HS-27A (cell line): ENCODE measurements at places on chromosomes 11 and 22.
A peak's percentile ranks its signal among the peaks of the same experiment; 100 is the strongest.

- DNase-seq, result no peak
These were observed 336.8 kb upstream of the NCAM1 start for GRCh38 chr11:112624431-112624830.

DNA sequence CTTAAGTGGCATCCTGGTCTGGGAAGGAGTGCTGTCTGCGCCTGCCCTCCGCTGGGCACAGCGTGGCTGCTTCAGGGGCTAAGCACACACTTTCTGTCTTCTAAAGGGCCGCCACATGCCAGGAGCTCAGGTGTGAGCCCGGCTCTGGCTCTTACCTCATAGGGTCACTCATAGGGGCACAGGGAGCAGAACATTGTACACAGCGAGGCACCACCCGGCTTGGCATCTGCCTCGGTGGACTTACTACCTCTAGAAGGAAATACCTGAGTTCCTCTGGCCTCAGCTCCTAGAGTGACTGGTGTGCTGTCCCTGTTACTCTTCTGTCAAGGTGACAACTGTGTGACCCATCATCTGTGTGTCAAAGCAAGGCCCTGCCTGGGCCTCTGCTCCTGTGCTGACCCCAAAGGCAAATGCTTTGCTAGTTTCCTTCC is 13.4 kb downstream of the NEAT1 start:
- DNase-seq, result no peak

DNA sequence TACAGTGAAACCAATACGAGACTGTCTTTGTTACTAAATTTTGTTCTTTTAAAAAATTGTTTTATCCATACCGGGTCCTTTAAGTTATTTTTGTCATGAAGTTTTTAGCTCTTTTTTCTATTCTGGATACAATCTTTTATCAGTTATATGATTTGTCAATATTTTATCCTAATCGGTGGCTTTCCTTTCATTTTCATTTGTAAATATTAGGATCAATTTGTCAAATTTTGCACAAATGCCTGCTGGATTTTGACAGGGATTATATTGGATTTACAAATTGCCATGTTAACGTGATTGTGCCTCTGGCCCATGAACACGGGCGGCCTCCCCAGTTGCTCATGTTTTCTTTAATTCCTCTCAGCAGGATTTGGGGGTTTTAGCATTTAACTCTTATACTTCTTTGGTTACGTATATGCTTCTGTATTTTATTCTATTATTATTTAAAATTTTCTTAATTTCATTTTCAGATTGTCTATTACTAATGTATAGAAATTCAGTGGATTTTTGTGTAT is 20.7 kb upstream of the KRTAP5-6 start:
- DNase-seq, result no peak

GRCh38 chr11:60396382-60396781 is at the start of gene MS4A14:
Gene MS4A14 (plus strand): TSS chr11:60396459. CDS start chr11:60396579, 120 bp downstream.
- no peak for DNase-seq

- no peak for DNase-seq
These were observed 2.8 kb upstream of the UPK2 start for GRCh38 chr11:118953265-118953664.

DNA sequence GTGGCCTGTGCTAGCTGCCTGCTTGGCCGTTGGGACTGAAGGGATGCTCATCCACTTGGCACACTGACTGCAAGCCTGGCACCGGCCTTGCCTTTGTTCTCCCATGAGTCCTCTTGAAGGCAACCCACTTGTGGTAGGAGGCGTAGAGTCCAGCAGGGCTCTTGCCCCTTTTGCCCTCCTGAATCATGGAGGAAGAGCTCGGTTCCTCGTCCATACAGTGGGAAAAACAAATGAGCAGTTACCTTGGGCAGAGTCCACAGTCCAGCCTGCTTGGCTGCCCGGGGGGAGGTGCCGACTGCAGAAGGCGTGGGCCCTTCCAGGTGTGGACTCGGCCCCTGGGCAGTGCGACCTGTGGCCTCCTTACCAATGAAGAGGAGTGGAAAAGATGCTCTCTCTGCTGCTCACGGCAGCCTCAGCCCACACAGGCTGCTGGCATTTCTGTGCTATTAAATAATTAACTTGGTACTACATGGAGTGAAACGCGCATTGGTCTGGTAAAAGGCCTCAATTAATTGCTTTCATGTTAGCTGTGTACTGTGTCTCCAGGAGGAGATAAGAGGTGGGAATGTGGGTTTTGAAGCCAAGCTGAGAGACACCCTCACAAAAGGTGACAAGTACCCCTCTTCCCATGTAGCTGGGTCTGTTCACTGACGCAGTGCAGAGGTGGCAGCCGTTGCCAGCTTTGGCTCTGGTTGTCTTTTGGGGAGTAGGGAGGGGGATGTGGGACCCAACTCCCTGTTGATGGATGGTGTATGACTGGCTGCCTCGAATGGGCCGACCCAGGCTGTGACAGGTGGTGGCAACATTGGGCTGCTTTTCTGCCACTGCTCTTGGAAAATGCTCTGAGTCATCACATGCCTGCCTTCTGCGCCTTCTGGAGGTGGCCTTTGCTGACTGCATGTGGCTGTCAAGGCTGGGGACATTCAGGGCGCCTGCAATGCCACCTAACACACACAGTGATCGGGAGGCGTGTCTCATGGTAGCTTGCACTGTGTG is 26.8 kb upstream of the B3GAT1 start:
- no peak for DNase-seq

DNA sequence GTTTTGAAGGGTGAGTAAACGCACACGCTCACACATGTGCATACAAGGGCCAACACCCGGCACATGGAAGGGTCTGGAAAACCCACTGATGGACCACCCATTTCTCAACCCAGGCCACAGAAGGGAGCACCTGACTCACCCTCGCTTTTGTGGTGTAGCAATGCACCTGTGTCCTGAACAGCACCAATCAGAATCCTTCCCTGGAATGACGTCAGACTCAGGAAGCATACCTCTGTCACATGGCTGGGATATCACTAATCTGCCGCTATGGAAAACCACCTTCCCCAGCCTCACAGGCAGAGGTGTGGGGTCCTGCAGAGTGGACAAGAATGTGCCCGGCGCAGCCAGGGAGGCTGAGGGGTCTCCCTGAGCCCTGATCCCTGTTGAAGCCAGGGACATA is 9.0 kb upstream of the OSM start:
- no peak for DNase-seq

DNA sequence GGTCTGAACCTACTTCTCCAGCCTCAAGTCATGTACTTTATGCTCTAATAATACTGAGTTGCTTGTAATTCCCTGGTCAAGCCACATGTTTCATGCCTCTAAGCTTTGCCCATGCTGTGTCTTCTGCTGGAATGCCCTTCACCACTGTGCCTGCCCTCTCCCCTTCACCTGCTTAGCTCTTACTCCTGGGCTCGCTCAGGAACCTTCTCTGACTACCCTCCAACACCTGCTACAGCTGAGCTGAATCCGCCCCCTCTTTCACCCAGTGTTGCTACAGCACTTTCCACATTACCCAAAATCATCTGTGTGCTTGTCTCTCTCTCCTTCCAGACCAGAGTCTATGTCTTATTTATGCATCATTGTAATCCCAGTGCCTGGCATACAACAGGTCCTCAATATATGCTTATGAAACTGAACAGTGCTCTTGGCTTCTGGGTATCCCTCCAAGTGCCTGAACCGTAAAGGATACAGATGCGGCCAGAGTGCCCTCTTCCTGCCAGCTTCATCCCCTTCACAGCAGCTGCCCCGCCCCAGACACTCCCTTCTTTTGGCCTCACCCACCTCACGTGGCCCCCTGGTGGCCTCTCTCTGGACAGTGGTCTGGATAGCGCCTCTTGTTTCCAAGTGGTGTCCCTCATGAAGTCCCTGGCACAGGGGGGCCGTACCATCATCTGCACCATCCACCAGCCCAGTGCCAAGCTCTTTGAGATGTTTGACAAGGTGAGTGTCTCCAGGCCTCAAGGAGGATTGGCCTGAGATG is 7.1 kb downstream of the ABCG4 start:
- DNase-seq, result no peak

GRCh38 chr11:3933165-3933628 is 77.7 kb downstream of the STIM1 start:
- no peak for DNase-seq

GRCh38 chr11:1340111-1340510 is 30.7 kb upstream of the TOLLIP start:
- DNase-seq, result no peak

DNA sequence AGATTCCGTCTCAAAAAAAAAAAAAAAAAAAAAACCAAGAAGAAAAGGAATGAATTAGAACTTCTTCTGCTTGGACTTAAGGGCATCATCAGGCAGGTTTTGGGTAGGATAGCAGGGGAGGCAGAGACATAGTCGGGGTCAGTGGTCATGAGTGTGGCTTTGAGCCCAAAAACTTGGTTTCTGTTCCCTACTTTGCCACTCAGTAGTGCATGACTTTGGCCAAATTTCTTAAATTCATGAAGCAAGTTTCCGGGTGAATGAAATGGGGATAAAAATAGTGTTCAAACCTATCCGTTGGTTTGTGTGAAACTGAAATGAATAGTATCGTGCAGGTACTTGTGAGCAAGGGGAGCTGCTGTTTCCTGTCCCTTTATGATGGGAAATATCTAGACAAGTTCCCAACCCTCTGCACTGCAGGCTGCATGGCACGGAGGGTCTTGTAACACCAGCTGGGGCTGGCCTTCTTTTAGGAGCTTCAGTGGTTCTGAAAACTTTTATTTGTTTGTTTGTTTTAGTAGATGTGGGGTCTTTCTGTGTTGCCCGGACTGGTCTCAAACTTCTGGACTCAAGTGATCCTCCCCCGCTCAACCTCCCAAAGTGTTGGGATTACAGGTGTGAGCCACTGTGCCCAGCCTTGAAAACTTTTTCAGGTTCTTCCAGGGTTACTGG is 18.4 kb downstream of the NEAT1 start:
- DNase-seq, result no peak

DNA sequence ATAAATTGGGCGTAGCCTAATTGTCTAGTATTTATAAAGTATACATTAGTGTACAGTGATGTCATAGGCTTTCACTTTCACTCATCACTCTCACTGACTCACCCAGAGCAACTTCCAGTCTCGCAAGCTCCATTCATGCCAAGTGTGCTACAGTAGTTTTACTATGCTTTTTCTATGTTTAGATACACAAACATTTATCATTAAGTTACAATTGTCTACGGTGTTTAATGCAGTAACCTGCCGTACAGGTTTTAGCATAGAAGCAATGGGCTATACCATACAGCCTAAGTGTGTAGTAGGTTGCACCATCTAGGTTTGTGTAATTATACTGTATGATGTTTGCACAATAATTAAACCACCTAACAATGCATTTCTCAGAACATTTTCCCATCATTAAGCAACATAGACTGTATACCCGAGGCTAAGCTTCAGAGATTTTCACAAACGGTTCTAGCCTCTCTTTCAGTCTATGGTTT is 17.5 kb downstream of the OR9G1 start:
- no peak for DNase-seq

DNA sequence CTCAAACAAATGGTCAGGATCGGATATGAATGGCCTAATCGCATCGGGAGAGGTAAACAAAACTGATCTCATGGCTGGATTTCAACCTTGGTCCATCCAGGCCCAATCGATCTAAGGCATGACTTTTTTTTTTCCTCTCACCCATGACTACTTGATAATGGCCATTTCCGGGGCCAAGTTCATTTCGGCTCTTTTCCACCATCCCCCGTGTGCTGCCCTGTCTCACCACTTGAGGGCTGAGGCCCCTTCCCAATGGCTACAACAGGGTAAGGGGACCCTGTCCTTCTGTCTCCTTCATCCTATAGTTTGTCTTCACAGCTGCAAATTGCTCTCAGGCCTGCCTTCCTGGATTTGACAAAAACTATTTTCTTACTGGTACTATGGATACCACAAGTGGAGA is 26.7 kb downstream of the GRAP2 start:
- DNase-seq, result no peak

DNA sequence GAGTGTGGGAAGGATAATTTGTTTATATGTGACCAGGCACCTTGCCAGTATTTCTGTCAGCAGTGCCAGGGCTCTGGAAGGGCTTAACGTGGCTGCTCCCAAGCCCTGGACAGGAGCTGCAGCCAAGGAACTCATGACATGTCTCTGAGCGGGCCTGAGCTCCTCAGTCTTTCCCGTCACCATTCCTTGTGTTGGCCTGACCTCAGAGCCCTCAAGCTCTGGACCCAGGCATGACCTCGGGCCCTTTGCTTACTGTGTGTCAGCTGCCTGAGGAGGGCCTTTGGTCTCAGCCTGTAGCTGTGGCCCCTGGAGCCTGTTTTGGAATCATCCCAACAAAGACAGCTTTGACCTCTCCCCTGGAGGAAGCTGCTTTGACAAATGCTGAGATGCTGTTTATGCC is 264.1 kb upstream of the PLET1 start:
- DNase-seq, result no peak

GRCh38 chr11:127507851-127508250 is 507.3 kb upstream of the KIRREL3 start:
- DNase-seq, result no peak

DNA sequence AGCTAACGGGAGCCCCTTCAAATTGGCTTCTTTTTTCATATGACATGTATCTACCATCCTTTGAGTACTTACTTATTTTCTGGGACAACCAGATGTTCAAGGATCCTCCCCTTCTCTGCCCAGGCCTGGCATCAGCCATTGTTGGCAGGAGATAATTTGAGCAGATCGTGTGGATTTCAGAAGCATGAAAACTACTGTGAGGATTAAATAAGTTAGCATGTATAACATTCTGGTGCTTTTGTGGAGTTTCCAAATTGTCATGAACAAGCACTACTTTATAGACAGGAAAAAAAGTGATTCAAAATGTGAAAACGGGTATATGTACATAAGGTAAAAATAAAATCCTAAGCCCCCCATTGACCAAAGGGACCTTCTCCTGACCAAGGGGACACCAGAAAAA is 2.1 kb upstream of the NADSYN1 start:
- DNase-seq, result no peak

DNA sequence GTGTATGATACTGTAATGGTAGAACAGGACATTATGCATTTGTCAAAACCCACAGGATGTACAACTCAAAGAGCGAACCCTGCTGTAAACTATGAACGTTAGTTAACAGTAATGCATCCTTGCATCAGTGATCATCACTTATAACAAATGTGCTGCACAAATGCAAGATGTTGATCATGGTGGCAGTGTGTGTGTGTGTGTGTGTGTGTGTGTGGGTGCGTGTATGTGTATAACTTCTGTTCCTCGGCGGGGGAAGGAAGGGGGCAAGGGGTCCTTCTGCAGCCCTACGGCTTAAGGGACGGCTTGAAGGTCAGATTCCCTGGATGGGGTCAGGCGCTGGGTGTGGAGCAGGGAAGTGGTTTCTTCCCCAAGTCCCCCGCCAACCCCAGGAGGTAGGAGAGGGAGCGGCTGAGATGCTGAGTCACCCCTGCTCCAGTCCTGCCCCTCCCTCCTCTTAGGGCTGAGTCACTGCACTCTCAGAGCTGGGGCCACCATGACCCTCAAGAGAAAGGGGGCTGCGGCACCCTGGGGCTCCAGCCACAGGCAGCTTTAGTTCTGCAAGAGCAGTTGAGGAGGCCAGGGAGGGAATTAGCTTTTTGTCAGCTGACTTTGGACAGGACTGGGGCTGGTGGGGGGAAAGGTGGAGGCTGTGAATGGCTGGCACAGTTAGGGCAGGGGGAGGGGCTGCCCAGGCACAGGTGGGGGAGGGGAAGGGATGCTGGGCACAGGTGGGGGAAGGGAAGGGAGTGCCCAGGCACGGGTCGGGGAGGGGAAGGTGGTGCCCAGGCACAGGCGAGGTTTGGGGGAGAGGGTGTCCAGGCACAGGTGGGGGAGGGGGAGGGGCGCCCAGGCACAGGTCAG is 8.8 kb upstream of the CTSD start:
- peak; percentile 77 for DNase-seq

GRCh38 chr11:67010296-67010905 is 12.5 kb upstream of the SYT12 start:
- DNase-seq, result no peak

GRCh38 chr11:128039140-128040021 is 548.0 kb downstream of the ETS1 start:
- no peak for DNase-seq

GRCh38 chr11:68685656-68686380 is 1.5 kb downstream of the GAL start:
- DNase-seq, result no peak
